ENCODE measurements at places on chromosomes 7 and 10.
A peak's percentile ranks its signal among the peaks of the same experiment; 100 is the strongest.

DNA sequence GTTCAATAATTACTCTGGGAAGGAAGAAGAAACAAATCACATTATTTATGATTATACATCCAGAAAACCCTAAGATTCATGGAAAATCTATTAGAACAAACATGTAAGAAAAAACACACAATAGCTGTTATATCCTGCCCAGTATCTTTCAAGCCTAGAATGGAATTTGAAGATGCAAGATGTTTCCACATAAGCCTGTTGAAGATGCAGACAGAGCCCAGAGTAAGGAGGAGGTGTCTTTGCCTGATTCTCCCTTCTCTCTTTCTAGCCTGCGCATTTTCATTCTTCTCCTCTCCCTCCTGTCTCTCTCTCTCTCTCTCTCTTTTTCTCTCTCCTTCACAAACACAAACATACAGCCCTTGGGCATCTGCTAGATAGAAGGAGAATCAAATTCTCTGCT is 170.1 kb upstream of the INHBA start:
- peak; percentile 18 for DNase-seq

DNA sequence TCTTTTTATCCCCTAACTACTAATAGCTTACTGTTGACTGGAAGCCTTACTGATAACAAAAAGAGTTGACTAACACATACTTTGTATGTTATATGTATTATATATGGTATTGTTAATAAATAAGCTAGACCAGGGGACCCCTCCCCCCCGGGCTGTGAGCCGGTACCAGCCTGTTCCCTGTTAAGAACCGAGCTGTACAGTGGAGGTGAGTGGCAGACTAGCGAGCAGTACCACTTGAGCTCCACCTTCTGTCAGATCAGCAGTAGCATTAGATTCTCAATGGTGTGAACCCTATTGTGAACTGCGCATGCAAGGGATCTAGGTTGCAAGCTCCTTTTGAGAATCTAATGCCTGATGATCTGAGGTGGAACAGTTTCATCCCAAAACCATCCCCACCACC is 377.0 kb downstream of the IPMK start:
- no peak for DNase-seq

DNA sequence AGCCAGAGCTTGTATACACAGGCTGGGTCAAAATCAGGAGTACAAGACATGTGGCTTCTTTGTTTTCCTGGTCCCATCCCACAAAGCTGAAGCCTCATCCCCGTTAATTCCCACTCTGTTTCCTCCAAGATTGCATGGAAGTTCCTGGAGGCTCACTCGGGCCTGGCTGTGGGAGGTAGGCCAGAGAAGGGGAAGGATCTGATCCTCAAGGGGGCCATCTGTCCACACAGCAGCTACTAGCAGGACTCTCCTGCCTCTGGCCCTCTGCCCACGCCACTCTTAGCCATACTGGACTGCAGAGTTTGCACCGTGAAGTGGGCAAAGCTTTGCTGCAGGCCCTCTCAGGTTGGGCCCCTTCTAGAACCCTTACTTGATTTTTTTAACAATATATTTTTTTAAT is 160.6 kb downstream of the FGFR2 start:
- peak; percentile 9 for DNase-seq

DNA sequence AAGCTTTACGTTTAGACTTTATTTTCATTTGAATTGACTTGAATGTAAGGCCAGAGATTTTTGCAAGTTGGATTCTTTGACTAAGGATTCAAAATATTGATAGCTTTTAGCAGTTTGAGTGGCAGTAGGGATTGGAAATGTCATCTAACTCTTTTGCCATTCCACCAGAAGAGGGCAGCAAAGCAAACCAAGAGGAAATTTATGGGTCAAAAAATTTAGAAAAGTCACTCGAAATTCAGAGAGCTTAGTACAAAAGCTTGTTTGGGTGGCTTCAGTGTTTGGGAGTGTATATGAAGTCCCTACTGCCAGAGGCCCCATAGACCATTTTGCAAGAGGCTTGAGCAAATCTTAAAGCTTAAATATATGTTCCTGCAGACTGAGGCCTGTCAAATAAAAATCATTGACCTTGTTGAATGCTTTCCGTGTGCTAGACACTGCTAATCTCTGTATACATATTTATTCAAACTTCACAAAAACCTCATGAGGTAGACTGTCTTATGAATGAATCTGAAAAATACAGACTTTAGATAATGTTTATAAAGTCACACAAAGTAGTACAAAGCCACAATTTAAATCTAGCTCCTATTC is 44.6 kb upstream of the RSBN1L start:
- DNase-seq: peak; percentile 51

DNA sequence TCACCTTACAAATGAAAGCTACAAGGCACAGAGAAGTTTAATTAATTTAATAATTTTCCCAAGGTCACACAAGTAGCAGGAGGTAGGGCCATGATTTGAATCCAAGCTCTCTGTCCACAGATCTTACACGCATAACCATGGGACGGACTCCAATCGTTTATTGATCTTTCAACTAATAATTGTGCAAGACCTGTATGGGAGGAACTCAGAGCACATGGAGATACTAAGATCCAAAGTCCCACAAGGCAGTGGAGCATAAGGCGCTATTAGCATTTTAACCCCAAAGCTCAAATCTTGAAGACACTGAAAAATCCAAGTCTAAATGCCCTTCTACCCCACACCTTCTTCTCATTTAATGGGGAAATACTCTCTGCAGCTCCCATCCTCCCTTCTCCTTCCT is 143.5 kb downstream of the FGFR2 start:
- DNase-seq: no peak

DNA sequence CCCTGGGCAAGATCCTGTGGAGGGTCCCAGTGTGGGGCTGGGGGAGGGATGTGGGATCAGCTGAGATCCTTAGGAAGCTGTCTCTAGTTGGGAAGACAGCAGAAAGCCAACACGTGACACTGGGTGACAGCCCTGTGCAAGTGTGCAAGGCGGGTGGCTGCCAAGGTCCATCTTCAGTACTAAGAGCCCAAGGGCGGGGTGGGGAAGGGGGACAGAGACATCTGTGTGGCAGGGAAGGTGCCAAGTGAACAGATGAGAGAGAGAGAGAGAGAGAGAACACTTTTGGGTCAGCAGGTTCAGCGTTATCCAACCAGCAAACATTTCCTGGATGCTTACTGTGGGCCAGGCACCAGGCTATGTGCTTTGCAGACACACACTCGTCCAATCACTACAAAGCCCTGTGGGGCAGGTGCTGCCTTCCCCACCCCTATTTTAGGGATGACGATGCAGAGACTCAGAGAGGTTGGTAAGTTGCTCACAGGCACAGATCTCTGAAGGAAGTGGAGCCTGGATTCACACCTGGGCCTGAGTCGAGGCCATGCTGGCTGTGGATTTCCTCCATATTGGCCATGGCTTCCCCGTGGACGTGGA is 135.7 kb downstream of the GRK5 start:
- no peak for DNase-seq

GRCh38 chr7:157276731-157277562 is 59.9 kb upstream of the DNAJB6 start:
- peak; percentile 68 for DNase-seq

DNA sequence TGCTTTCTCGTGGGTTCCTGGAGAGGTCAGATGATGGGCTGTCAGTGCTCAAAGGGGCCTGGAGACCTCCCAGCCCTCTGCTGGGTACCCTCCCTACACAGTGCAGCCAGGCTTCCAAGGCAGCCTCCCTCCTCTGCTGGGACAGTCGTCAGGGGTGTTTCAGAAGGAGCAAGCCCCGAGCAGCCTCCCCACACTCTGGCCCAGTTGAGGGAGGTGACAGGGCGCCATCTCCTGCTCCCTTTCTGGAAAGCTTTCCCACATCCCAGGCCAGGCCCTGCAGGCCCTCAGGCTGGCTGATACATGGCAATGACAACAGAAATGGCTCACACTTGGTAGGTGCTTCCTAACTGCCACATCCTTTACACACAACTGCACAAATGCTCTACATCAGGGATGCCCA is 32.1 kb downstream of the KCNMA1 start:
- peak; percentile 67 for DNase-seq

GRCh38 chr10:15453457-15453856 is 82.4 kb upstream of the FAM171A1 start:
- no peak for DNase-seq

GRCh38 chr7:102188746-102189145 is 97.9 kb upstream of the SH2B2 start:
- no peak for DNase-seq

- DNase-seq: peak; percentile 34
Measured at GRCh38 chr7:143054621-143055020, 2.5 kb downstream of the OR6V1 start.

Measured in EH (cell line).